ENCODE measurements at places on chromosomes 2 and 18. TPM values are rescaled to one million over a fixed set of nuclear protein-coding genes. Genes with fewer than 3 reads are reported as not detected.

The MFF gene
- 80.8 TPM for total RNA-seq

The GPR17 gene
- 0.50 TPM for total RNA-seq

- no peak for DNase-seq
- H3K27ac ChIP-seq = no peak overlapping the region
- no peaks in the 10 kb centered on the region for H3K27me3 ChIP-seq
- no peaks in the 10 kb centered on the region for H3K36me3 ChIP-seq
These were observed 1.0 kb upstream of the ANKRD62 start for GRCh38 chr18:12092398-12093229.

DNA sequence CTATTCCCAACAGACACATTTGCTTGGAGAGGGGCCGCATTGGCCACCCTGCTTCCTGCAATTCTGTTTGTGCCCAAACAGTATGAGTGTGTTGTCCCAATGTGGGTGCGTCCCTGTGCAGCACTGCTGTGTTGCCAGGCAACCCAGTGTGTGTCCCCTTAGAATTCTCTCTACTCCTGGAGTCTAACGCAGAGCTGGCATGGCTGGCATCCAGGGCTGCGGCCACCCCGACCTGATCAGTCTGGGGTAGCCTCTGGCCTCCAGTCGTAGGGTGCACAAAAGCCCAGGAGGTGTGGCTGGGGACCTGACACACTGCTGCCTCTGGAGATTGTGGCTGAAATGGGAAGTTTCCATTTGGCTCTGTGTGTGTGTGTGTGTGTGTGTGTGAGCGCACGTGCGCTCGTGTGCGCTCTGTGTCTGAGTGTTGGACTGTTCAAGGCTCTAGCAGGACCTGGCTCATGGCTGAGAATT lies 48.0 kb downstream of the TEX44 start:
- no peaks in the 10 kb centered on the region for H3K36me3 ChIP-seq
- peak overlapping the region; percentile 84 for H3K27ac ChIP-seq
- no peaks in the 10 kb centered on the region for H3K27me3 ChIP-seq
- peak; percentile 45 for DNase-seq
- H3K4me1 ChIP-seq = peaks cover 33% of the 10 kb centered on the region

- H3K4me3 ChIP-seq = no peak overlapping the region
- no peak for DNase-seq
- no peak overlapping the region for H3K27ac ChIP-seq
- H3K4me1 ChIP-seq = no peaks in the 10 kb centered on the region
- no peaks in the 10 kb centered on the region for H3K27me3 ChIP-seq
These were observed 45.7 kb upstream of the EN1 start for GRCh38 chr2:118893100-118893499.

DNA sequence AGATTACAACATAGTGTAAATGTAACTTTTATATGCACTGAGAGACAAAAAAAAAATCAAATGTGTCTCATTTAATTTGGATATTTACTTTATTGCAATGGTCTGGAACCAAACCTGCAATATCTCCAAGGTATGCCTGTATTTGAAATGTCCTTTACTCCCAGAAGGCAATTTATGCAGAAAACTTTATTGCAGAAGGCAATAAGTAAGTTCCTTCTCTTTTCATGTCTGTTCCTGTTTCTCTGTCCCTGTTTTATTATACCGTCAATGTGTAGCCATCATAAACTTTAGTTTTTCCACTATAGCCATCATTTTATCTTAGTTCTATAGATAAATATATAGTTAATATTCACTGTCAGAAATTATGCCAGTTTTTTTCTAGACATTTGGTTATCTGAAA lies 513.1 kb upstream of the FAM98A start:
- DNase-seq = no peak
- H3K4me1 ChIP-seq = no peaks in the 10 kb centered on the region
- no peak overlapping the region for H3K4me3 ChIP-seq
- no peaks in the 10 kb centered on the region for H3K36me3 ChIP-seq
- H3K27me3 ChIP-seq = no peaks in the 10 kb centered on the region
- H3K27ac ChIP-seq = no peak overlapping the region
